ENCODE measurements at places on chromosomes 3 and 15. TPM values are rescaled to one million over a fixed set of nuclear protein-coding genes. Genes with fewer than 3 reads are reported as not detected.

CHRFAM7A gene
- 0.04 TPM for total RNA-seq

DNA sequence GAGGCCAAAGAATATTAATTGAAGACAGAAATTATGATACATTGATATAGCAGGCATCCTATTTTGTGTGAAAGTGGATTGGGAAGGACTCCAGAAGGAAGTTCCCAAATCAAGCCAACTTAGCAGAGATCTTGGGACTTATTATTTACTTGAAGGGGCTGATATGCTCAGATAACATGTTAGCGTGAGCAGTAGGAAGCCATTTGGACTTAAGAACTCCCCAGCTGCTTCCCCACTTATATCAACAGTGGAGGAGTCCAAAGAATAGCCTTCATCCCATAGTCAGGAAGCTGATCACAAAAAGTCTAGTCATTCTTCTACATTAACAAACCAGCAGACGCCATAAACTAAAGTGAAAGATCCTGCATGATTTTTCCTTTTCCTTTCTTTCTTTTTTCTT is 200.0 kb downstream of the ATP8B4 start:
- DNase-seq = no peak

CCDC33 gene
- 0.20 TPM for total RNA-seq

- DNase-seq = no peak
Measured at GRCh38 chr3:164732166-164732565, 346.1 kb downstream of the SI start.

DNA sequence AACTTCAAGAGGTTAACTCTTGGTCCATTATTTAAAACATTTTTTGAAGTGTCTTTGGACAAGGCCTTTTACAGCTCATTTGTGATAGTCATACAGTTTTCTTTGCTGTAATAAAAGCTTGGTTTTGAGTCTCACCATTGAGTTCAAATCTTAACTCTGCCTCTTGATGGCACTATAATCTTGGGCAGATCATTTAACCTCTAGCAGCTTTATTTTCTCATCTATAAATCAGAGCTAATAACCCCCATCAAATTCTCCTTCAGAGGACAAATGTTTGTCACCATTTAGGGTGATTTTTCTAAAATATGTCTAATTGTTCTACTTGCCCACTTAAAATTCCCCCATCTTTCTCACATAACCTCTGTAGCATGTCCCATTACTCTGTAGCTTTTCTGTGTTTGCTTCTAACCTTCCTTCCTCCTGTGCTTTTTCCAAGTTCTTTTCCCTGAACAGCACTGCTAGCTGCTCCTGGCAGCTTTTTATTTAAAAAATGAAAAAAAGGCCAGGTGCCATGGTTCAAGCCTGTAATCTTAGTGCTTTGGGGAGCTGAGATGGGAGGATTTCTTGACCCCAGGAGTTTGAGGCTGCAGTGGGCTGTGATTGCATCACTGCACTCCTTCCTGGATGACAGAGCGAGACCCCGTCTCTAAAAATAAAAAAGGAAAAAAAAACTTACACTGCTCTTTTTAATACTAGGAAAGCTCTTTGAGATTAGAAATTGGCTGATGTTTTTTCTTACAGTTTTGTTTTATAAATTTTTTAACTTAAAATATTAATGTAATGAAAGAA is 28.5 kb downstream of the UBE2E1 start:
- no peak for DNase-seq

- no peak for DNase-seq
Measured at GRCh38 chr3:179045719-179046402, 25.7 kb downstream of the ZMAT3 start.

RASGRP1 gene
- 42.7 TPM for total RNA-seq

OR5K2 gene
- total RNA-seq = not detected

HIGD2B gene
- total RNA-seq = 0.26 TPM

DNA sequence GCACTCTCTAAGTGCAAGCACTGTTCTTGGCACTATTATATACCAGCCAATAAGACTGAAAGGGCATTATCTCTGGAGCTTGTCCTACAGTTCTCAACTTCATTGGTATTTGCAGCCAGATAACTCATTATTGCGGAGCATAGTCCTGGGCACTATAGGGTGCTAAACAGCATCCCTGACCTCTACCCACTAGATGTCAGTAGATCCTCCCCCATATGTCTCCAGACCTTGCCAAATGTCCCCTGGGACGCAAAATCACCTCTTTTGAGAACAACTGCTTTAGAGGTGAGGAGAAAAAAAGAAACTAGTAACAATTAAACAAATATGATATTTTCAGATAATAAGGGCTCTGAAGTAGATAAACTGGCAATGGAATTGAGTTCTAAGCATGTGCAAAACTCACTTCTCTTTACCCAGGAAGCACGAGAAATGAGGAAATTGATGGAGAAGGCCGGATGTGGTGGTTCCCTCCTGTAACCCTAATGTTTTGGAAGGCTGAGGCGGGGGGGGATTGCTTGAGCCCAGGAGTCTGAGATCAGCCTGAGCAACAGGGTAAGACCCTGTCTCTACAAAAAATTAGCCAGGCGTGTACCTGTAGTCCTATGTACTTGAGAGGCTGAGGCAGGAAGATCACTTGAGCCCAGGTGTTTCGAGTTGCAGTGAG is 61.4 kb downstream of the FRMD4B start:
- no peak for DNase-seq

HHLA2 gene
- 1.3 TPM for total RNA-seq

DNA sequence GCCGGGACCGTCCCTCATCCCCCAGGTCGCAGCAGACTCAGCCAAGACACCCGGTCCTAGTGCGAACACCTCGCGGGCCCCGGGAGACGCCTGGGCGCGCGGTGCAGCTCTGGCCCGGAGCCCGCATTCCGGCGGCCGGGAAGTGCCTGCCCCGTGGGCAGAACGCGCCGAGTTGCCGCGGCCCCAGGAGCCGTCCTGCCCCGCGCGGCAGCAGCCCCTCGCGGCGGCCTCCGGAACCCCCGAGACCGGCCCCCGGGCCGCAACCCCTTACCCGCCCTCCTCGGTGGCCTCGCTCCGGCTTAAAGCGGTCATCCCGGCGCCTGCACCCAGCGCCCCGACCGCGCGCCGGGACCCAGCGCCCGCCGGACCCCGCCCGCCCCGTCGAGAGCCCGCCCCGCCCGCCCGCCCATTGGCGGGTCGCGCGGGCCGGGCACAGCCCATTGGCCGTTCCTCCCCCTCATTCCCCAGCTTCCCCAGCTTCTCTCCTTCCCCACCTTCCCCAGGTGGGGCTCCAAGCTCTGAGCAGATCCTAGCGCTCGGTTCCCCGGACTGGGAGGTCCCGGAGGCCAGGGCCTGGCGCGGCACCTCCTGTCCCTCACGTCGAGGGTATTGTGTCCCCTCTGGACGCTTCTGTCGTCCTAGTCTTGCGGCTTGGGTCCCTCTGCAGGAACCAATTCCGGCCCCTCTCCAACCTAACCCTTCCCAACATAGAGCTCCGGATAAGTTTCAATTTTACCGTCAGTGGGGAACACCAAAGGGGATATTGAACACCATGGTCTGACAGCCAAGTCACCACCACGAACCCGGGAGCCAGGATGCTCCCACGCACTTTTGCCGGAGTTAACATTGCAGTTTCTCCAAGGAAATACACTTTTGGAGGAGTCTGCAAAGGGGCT is at the start of gene GRAMD2A:
Gene GRAMD2A (minus strand): TSS at position 328 of the 896 bp plus-strand sequence.
- DNase-seq = peak; percentile 57

GRCh38 chr3:124056846-124057245 is 64.9 kb upstream of the ROPN1 start:
- DNase-seq = no peak

SCN5A gene
- 1.3 TPM for total RNA-seq

- DNase-seq = no peak
Measured at GRCh38 chr3:37810848-37811247, 50.8 kb upstream of the CTDSPL start.

DNA sequence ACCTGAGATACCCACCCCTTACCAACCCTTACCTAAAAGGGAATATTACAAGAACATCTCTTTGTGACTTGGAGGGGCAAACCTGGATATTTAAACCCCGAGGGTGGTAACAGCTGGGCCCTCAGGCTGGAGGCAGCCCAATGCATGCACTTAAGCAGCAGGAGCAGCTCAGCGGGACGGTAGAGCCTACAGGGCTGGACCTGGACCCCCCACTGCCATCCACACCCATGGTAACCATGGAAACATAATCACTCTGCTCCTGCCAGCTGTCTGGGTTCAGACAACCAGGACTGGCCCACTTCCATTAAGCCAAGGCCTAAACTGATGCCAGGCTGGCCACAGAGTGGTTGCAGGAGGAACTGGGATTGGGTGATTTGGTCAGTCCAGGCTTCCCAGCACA is 52.8 kb downstream of the ETFA start:
- no peak for DNase-seq

- peak; percentile 57 for DNase-seq
Measured at GRCh38 chr15:45637552-45638033, 2.8 kb downstream of the SQOR start.

GRCh38 chr3:64595253-64595694 is 92.5 kb downstream of the ADAMTS9 start:
- no peak for DNase-seq

DNA sequence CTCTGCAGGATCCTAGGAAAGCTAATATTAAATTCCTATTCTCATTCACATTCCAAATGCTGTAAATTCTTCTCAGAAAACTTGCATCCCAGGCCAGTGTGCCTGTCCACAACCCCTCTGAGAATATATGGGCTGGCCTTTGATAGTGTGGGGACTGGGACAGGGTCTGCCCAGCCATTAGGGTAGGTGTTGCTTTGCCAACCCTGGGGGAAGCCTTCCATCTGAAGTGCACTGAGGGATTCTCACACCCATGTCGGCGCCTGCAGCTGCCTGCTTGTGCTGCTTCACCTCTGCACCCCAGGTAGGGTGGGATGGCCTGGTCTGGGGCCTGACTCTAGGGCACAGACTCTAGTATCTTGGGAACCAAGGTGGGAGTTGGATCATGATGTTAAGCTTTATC is 15.2 kb upstream of the EXOG start:
- DNase-seq = no peak

PLSCR5 gene
- total RNA-seq = not detected

NUP210 gene
- total RNA-seq = 131 TPM

WWTR1 gene
- total RNA-seq = 0.33 TPM

- DNase-seq = no peak
Measured at GRCh38 chr3:188605905-188606304, 451.9 kb downstream of the LPP start.

GABRR3 gene
- not detected for total RNA-seq

DNA sequence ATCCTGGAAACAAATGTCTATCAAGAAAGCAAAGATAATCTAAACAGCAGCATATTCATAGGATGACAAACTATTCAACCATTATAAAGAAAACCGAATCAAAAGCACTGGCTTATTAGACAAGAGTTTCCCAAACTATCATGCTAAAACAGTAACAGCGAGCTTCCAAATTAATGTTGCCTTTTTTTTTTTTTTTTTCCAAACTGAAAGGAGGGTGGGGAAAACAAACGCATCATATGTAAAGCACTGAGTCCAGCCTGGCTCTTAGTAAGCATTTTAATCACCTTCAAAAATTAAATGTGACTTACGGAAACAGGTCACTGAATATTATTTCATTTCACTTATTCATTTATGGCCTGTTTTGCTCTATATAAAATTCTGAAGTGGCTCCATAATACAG is 2.3 kb downstream of the TJP1 start:
- no peak for DNase-seq

GPR156 gene
- 0.10 TPM for total RNA-seq

GOLGA8O gene
- not detected for total RNA-seq

DNA sequence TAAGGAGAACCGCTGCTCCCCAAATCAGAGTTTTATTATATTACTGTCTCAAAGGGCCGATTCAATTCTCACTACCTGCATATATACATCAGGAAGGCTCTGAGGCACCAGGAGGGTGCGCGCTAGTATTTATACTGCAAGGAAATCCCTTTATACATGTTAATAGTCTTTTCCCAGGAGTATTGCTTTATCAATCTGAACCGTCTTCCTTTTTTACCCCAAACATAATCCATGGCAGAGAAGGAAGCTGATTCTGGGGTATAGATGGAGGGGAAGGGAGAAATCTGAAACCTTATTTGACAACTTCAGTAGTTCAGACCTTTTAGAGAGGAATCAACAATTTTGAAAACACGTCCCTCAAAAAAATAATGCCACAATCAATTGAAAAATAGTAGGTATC is at the start of gene POU1F1:
Gene POU1F1 (minus strand): TSS at position 101 of the 400 bp plus-strand sequence. CDS start 122 bp downstream, outside the sequence.
- DNase-seq = no peak

MIX23 gene
- total RNA-seq = 170 TPM

SLC38A3 gene
- total RNA-seq = not detected

- DNase-seq = no peak
Measured at GRCh38 chr3:38154033-38154494, 11.3 kb upstream of the OXSR1 start.

- no peak for DNase-seq
Measured at GRCh38 chr15:76802411-76802810, 102.7 kb downstream of the SCAPER start.

- no peak for DNase-seq
Measured at GRCh38 chr3:14890476-14890875, 56.9 kb upstream of the NR2C2 start.

CADM2 gene
- total RNA-seq = 0.40 TPM

DNA sequence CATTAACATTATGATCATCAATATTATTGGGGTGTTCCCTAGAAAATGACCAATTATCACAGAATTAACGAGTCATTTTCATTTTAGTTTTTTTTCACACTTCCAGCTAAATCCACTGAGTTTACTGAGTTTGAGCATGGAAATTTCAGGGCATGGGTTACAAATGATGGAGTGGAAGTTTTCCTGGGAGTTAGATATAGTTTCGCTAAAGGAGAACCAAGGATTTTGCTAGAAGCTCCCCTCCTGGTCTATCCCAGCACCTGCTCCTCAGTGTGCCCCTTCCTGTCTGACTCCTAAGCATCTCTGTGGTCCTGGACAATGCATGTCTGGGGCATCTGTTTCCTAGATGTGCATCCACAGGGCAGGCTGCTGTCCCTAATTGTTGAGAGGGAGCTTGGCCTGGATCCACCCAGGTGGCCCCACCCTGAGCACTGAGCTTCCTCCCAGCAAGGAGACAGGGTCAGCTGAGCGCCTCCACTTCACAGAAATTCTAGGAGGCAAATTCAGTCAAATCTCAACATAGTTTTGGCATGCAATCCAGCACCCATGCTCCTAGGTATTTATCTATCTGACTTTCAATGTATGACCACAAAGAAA is 102.3 kb upstream of the GOLGA6L6 start:
- DNase-seq = no peak

LRRC3B gene
- total RNA-seq = not detected

- DNase-seq = no peak
Measured at GRCh38 chr15:89877083-89877425, 16.7 kb downstream of the AP3S2 start.

- peak; percentile 68 for DNase-seq
Measured at GRCh38 chr15:81301815-81302399, 22.0 kb downstream of the STARD5 start.

DNA sequence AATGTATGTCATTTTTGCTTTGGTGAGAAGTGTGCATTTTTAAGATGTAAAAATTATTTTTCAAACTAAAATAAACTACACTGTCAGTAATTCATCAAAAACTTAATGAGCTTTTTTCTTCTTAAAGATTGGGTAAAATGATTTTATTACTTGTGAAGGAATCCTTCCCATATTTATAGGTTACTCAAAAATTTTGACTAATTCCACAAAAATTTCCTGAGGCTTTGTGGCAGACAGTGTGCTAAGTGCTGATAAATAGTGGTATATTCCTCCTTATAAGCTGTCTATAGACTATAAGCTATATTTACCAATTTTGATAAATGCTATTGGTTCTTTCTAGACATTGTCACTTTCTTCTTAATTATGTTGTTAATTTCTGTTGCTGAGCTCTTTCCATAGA is 284.5 kb upstream of the SEMA6D start:
- no peak for DNase-seq

Data from activated naive CD8-positive, alpha-beta T cell treated with anti-CD3 and anti-CD28 coated beads for 36 hours (primary cell).